NCI-H69 (cell line): ENCODE measurements at places on chromosomes 6 and 20.
A peak's percentile ranks its signal among the peaks of the same experiment; 100 is the strongest.

GRCh38 chr6:61751986-61752385, 534.0 kb downstream of the KHDRBS2 start:
- DNase-seq = no peak

DNA sequence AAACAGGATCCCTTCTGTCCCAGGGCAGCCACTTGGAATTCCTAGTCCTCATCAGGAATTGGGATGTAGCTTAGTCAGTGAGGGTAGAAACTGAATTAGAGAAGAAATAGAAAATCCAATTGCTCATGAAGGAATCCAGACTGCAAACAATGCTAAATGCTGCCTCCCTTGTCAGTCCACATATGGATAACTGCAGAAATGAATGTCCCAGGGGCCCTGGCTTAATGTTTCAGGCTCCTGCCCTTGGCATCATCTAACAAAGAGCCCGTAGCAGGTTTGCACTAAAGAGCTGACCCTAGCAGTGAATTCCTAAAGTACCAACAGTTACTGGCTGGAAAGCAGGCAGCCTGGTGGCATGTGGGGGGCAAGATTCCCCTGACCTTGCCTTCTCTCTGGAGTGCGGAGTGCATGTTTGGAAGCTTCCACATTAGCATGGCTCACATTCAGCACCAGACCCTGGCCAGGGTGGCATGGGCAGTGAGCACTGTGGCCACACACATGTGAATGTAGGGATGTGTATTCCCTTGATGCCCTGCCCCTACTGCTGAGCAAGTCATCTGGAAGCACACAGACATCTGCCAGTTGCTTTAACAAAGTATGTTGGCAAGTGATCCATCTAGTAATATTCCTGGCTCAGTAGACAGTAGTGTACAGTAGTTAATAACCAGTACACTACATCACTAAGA, 394.5 kb downstream of the CDC5L start:
- no peak for DNase-seq

DNA sequence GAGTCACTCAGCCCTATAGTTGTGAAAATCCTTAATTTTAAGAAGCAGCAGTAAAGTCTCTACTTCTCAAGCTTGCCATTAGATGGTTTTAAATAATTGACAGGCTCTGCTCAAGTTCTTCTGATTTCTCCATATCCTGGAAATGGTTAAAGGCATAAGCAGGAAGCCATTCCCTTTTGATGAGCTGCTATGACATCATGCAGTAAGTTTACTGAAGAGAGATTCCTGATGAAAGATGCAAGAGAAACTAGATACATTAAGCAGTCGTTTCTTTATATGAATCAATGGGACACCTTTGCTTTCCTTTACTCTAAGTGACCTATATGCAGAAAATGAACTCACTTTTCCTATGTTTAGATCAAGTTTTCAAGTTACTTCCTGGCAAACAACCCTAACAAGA, 9.8 kb downstream of the POPDC3 start:
- DNase-seq = peak; percentile 47

DNA sequence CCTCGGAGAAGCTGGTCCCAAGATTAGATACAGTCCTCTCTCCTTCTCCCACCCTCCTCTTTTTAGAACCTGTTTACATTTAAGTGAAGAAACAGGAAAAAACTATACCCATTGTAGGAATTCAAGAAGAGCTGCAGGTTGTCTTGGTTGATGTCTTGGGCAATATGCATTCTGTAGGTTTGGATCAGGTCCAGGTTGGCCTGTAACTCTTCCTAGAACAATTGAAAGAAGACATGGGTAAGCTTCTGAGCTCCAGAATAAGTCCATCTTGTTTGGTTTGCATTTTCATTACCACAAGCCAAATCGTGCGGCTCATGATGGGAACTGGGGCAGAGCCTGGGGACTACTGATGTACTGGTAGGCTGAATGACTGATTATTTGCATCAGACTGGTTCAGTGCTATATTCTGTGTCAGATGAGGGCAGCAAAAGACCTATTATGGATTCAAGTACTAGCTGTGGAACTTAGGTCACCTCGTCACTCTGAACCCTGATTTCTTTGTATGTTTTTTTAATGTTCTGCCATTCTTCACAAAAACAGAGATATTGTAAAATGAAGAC, 20.3 kb upstream of the SLA2 start:
- no peak for DNase-seq

DNA sequence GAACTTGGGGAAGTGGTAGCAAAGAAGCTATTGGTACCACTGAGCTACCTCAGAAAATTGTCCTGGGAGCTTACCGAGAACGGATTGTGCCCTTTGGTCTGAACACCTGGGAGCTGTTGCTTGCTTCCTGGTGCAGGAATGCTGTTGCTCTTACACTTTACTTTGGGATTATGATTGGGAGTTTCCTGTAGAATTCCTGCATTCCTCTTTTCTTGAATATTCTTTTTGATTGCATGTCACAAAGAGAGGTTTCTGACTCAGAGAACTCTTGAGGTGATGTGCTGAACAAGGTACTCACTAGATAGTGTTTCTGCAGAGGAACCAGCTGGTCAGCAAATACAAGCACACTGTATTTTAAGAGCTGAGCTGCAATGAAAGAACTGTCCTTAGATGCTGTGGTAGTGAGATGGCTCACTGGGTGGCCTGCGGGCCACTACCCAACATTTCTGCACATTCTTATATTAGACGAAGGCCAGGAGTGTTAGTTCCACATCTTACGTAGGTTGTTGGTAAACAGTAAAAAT, 35.0 kb downstream of the LRRC1 start:
- DNase-seq = no peak

DNA sequence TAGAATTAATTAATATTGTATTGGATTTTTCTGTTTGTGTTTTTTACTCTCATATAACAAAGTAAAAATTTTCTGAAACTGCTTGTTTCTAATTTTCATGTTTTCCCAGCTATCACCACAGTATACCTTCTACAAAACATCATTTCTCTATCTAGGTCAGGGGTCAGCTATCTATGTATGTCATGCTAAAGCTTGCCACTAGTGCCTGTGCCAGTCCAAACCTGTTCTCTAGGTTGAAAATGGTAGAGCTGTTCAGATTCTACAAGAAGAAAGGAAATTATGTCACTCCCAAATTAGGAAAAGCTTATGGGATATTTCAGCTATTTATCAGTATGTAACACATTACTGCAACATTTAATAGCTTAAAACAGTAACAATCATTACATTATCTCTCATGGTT, 5.8 kb upstream of the ME1 start:
- DNase-seq = no peak

- DNase-seq = peak; percentile 74
These were observed 14.8 kb downstream of the FAXC start for GRCh38 chr6:99334526-99335127.

GRCh38 chr6:140504776-140505175, 1130.3 kb upstream of the CITED2 start:
- no peak for DNase-seq

GRCh38 chr6:85273046-85273445, 176.8 kb upstream of the NT5E start:
- no peak for DNase-seq

- DNase-seq = no peak
These were observed 46.8 kb downstream of the RREB1 start for GRCh38 chr6:7154341-7155139.

GRCh38 chr20:341682-342081, 5.2 kb upstream of the NRSN2 start:
- peak; percentile 84 for DNase-seq

- DNase-seq = no peak
These were observed 115.3 kb upstream of the MRPS10 start for GRCh38 chr6:42332916-42333315.

DNA sequence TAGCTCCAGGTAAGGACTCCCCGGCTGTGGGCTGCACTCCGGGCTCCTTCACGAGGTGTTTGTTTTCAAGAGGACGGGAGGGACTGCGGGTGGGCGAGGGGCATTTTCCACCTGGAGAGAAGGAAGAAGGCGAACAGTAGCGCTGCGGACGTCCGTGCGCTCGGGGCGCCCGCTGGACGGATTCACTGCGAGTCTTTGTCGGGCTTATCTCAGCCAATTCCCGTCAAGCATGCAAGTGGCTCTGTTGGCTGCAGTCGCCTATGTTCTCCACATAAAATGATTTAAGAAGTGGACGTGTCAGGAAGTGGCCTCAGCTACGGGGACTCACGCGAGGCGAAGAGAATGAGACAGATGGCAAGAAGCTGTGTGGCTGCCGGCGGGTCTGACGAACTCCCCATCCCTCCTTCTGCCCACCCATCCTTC, 332 bp downstream of the GRIK2 start:
- peak; percentile 95 for DNase-seq

GRCh38 chr6:133132466-133132971, 108.6 kb upstream of the EYA4 start:
- no peak for DNase-seq

DNA sequence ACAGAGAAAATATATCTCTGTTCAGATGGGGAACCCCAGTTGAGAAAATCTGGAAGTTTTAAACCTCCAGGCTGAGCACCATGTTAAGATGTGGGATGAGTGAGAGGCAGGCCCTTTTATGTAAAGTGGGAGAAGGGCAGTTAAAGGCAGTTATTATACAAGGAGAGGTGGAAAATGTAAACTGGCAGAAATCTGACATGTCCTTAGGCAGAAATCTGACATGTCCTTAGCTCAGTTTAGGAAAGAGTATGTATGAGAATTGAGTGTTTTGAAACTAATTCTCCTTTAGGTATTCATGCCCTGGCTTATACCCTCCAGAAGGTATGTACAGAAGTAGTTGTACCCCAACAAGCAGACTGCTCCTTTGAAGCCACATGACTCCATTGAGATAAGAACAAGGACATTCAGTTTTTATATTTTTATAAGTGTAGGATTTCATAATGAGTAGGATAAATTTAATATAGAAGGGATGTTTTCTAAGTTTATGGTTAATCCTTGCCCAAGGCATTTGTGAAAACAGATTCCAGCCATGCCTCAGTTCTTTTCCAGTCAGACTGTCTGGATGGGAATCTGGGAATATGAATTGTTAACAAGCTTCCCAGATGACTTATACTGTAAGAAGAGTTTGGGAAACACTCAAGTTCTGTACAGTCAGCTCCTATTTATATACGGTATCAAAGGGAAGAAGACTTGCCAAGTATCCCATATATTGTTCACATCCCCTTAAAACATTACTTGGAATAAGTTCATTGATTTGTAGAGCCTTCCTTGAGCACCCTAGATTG, 87.7 kb downstream of the SCAND1 start:
- no peak for DNase-seq

GRCh38 chr6:105112577-105112976, 67.2 kb downstream of the POPDC3 start:
- DNase-seq = peak; percentile 24

- DNase-seq = peak; percentile 68
These were observed 159.2 kb downstream of the CD109 start for GRCh38 chr6:73854998-73855718.

DNA sequence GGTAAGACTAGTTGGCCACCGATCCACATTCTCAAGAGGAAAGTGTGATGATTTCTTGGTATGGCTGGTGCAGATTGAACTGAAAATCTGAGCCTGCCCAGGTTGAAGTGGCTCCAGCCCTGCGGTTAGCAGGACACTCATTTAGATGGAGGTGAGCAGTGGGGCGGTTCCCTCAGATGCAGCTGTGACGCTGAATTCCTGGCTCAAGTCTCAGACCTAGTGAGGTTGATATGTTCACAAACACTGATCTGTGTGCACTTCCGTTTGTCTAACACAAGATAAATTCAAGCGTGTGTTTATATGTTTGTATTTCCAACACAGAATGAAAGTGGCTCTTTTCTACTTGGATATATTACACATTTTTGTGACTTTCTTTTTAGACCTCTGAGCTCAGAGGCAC, 83.4 kb upstream of the FRMD1 start:
- no peak for DNase-seq

GRCh38 chr6:147106759-147107401, 97.3 kb upstream of the STXBP5 start:
- no peak for DNase-seq

- peak; percentile 24 for DNase-seq
These were observed 61.6 kb upstream of the ADGRG6 start for GRCh38 chr6:142240179-142240578.

- DNase-seq = peak; percentile 98
These were observed at the start of gene POU3F2 for GRCh38 chr6:98834060-98835031. Gene POU3F2 (plus strand): TSS chr6:98834574. CDS start chr6:98834874, 300 bp downstream.

DNA sequence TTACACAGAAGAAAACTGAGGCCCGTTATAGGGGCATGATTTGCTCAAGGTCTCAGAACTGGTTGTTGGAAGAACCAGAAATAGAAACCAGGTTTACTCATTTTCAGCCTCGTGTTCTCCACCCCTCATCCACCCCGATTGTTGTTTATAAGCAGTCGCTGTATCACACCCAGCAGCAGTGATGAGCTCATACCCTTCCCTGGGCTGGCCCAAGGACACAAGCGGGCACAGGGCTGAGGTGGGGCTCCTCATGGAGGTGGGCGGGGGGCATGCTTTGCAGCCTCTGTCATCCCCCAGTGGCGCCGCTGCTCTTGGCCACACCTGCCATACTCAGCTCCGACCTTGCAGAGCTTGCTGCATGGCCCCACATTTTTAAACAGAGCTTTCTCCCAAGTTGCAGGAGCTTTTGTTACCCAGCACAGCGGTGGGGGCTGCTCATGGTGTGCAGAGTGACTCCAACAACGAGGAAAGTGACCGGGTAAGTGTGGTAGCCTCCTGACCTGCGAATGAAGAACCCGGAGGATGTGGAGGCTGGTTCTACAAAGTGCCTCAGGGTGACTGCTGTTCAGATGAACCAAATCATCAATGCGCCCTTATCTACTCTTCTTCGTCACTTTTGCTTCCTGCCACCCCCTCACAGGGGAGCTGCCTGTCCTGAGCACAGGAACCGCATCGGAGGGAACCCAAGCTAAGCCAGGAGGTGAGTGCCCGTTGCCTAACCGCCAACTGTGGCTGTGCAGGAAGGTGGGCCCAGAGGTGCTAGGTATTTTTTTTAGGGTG, 43.6 kb upstream of the NKX2-2 start:
- no peak for DNase-seq

GRCh38 chr20:1373614-1374013, 19.2 kb downstream of the FKBP1A start:
- DNase-seq = no peak

DNA sequence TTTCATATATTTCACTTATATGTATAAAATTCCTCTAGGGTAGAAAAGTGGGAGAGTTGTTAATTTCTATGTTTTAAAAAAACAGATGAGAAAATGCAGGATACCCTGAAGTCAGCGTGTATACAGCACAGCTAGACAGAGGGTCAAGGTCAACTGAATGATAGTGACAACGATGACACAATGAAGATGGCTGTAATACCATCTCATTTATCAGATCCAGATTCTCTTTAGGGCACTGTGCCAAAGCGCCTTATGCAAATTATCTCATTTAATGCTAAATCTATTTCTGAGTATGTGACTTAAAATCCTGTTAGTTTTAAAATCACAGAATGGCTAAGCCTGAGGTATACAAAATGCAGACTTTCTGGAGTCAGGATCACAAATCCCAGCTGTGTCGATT, 431.4 kb upstream of the RUNX2 start:
- no peak for DNase-seq
